ENCODE measurements at places on chromosomes 6 and 20.

DNA sequence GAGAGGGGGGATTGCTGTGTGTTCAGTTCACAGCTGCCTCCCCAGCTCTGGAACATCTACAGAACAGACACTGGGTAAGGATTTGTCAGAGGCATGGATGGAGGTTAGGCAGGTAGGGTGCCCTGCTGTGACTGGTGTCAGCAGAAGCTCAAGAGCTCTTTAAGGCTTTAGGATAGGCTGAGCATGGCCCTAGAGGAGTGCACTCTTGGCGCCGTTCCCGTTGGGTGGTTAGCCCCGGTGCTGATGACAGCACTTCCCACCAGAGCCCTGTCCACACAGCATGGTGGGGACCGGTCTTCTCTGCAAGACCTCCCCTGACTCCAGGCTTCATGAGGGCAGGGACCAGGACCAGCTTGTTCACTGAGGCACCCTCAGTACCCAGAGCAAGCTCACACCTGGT, 262.0 kb downstream of the BMP7 start:
- DNase-seq: no peak

GRCh38 chr6:16473184-16473907, 235.0 kb downstream of the GMPR start:
- DNase-seq: no peak

GRCh38 chr6:140393665-140394540, 1019.5 kb upstream of the CITED2 start:
- no peak for DNase-seq

DNA sequence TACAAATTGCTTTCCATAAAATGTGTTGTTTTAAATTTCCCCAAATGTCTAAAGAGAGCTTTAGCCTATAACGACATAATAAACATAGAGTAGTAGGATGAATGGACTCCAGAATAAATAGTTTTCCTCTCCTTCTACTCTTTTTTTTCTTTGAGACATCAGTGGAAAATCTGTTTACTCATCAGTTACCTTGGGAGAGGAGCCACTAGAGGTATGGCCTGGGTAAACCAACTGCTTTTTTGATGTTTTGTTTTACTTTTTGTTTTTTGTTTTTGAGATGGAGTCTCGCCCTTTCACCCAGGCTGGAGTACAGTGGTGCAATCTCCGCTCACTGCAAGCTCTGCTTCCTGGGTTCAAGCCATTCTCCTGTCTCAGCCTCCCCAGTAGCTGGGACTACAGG, 8.3 kb upstream of the TGM3 start:
- no peak for DNase-seq

DNA sequence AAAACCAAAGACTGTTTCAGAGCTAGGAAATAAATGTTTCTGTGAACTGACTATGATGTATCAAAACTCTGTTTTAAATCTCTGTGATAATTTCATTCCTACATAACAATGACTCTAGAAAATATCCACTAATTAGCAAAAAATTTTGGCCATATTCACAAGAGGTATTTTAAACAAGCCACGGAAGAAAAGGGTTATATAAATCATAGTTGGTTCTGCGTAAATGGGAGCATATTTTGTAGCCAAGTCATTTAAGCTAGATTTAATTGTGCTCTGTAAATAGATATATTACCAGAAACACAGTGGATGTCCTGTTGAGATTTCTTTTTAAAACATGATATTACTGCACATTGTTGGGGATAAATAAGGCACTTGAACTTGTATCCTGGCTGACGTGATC, 416.5 kb upstream of the PLCB4 start:
- DNase-seq: no peak

DNA sequence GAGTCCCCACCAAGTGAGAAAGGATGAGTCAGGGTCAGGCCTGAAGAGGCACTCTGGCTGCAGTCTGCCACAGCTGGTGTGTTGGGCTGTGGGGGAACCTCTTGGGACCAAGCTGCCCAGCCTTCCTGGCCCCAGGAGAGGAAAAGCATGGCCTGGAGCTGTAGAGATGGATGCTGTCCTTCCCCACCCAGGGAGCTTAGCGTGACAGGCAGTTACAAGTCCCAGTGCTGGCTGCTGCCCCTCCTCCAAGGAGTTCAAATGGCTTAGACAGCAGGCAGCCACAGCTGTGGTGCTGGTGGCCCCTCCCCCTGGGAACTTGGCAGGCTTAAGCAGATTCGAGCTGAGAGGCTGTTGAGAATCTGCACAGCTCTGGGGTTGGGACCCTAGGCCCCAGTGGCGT, 253.2 kb downstream of the PLCB1 start:
- DNase-seq: no peak

GRCh38 chr6:121890307-121890910, 455.0 kb downstream of the GJA1 start:
- no peak for DNase-seq

DNA sequence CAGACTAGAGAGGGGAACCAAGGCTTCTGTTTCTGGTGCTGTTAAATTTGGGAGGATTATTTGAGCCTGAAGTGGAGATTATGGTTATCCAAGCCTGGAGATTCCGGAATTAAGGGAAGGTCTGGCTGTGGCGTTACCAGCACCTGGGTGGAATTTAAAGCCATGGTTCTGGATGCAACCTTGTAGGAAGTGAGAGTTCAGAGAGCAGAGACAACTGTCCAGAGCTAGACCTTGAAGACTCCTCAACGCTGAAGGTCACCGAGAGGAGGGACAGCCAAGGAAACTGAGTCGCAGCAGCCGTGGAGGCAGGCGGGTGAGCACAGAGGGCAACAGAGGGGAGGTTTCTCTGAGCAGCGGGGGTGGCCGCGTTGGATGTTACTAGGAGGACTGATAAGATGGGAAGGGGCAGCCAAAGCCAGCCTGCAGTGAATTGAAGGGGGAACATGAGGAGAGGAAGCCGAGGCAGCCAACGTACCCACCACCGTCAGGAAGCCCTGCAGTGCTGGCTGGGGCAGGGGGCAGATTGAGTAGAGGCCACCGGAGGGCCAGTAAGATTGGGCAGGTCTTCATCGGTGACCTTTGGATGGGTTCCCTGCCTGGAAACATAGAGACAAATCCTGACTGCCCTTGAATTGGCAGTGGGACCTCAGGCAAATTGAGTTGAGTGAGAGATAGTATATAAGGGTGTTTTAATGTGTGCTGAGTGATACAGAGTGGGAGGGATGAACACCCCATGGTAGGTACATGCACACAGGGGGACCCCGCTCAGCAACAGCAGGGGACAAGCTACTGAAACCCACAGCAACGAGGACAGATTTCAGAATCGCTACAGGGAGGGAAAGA, 90.3 kb downstream of the SNX5 start:
- no peak for DNase-seq

GRCh38 chr6:35368038-35368887, 25.9 kb downstream of the PPARD start:
- no peak for DNase-seq

- no peak for DNase-seq
Observed at GRCh38 chr6:32164295-32164694, at the start of gene EGFL8. Gene EGFL8 (plus strand): TSS chr6:32164595. CDS start chr6:32166166, 1,571 bp downstream.

DNA sequence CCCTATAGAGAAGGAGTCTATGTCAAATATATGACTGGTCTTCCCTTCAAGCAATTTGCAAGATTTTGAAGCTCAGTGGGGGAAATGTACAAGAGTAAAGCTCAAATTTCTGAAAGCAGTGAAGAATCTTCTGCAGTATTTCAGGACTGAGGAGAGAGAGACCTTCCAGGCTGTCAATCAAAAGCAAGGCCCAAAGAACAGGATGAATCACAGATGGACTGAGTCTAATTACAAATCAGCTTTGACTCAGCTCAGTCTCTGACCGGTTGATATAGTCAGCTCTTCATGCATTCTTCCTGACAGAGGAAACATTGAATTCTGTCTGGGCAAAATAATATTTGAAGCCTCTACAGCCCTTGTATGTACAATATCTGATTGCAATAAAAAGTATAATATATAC, 7.7 kb upstream of the HTR1B start:
- no peak for DNase-seq
